Fibroblast of skin of scalp (primary cell): ENCODE measurements at places on chromosomes 16 and 17.

DNA sequence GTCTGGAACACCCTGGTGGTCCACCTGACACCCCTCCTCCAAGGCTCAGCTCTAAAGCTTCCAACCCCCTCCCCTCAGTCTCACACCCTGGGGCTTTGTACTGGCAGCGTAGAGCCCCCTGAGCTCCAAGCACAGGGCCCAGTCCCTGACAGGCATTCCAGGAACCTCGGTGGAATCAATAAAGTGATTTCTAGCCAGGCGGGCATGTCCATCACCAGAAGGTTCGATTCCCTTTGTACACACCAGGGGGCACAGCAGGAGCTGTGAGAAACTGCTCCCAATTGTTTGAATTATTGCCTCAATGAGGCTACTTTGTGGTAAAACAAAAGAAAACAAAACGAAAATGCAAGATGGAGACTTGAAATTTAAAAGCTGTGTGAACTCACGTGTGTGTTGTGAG is 51.8 kb downstream of the SMPD3 start:
- peak; percentile 62 for DNase-seq

- DNase-seq = peak; percentile 4
Observed at GRCh38 chr16:47320546-47321310, 140.1 kb downstream of the ITFG1 start.

DNA sequence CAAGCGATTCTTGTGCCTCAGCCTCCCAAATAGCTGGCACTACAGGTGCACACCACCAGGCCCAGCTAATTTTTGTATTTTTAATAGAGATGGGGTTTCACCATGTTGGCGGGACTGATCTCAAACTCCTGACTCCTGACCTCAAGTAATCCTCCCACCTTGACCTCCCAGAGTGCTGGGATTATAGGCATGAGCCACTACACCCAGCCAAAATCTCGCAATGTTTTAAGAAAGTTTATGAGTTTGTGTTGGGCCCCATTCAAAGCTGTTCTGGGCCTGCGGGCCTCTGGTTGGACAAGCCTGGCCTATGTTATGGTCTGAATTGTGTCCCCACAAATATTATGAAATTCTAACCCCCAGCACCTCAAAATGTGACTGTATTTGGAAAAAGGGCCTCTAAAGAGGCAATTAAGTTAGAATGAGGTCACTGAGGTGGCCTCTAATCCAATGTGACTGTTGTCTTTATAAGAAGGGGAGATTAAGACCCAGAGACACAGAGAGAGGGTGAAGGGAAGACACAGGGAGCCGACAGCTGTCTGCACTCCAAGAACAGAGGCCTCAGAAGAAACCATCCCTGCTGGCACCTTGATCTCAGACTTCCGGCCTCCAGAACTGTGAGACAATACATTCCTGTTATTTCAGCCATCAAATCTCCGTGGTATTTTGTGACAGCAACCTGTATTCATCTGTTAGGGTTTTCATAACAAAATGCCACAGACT is 469.9 kb downstream of the HS3ST4 start:
- DNase-seq = no peak

GRCh38 chr17:41614098-41614497 is 1.5 kb upstream of the KRT16 start:
- no peak for DNase-seq

DNA sequence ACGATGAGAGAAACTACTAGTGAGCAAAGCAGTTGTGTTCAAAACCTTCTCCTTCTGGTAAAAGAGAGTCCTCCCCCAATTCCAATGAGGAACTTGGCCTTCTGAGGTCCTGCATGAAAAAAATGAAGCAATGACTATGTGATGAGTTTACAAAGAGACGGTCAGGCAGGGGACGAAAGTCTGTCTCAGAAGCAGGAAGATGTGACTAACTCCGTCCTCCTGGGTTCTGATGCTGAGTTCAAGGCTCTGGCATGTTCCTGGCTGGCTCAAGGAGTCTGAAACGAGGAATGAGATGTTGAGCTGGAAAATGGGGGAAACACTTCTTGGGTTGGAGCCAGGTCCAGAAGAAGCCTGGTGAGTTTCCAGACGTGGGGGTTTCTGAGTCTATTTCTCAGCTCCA is 129.6 kb downstream of the CPPED1 start:
- peak; percentile 69 for DNase-seq

DNA sequence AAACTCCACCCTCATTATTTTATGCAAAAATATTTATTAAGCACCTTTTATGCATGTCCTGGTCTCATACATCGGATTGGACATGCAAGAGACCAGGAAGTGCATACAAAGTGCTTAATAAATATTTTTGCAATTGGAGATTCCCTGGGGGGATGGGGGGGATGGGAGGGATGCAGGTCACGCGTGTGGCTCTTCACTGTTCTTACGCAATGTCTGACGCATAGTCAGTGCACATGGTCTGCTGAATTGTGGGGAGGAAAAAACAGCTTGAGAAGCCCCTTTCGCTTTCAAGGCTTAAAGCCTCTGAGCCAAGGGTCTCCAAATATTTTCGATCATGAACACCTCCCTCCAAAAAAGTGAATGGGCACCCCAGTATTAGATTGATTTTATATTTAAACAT is 96.7 kb upstream of the XYLT1 start:
- no peak for DNase-seq

- DNase-seq = no peak
Observed at GRCh38 chr17:48892940-48893645, 506 bp downstream of the ATP5MC1 start.

- no peak for DNase-seq
Observed at GRCh38 chr17:51064061-51064735, 56.5 kb downstream of the SPAG9 start.

DNA sequence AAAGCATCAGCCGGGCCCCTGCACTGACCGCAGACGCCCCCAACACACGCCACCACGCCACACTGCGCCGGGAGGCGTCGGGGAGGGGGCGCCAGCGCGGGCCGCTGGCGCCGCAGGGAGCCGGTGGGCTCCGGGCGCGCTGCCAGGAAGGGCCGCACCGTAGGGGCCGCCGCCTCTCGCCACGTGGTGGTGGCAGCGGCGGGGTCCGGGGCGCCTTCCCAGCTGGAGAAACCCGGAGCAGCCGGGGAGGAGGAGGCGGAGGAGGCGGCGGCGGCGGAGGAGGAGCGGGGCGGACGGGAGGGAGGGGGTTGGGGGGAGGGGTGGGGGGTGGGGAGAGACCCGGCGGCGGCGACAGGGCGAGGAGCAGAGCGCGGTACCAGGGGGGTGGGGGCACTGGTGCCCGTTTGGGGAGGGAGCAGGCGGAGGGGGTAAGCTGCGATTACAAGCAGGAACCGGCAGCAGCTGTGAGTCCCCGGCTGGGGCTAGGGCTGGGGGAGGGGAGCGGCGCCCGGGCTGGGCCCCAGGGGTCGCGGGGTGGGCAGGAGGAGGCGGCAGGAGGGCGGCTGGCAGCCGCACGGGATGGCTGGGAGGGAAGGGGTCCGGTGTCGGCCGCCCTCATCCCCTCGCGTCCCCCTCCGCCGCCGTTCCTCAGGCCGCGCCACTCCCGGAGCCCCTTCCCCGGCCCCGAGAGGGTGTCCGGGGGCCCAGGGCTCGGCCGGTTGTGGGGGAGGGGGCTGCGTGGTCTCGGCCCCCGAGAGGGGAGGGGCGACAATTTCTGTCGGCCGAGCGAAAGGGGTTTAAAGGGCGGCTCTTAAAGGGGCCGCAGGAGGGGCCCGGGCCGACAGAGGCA is at the start of gene TBKBP1:
Gene TBKBP1 (plus strand): TSS at position 431 of the 850 bp plus-strand sequence. CDS start 1,952 bp downstream, outside the sequence.
- DNase-seq = peak; percentile 73

DNA sequence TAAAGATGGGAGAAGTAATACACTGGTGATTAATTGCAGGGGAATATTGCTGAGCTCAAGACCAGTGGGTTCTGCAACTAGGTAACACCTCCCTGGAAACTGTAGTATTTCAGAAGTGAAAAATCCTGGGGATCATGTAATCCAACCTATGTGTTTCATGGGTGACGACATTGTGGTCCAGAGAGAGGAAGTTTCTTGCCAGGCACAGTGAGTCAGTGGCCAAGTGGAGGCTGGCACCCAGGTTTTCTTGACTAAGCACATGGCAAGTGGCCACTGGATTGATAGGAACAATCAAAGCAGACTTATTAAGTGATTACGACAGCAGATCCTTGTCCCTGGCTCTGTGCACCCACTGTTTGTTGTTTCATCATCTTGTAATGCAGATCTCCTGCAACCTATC is 14.6 kb upstream of the CIITA start:
- DNase-seq = peak; percentile 9

DNA sequence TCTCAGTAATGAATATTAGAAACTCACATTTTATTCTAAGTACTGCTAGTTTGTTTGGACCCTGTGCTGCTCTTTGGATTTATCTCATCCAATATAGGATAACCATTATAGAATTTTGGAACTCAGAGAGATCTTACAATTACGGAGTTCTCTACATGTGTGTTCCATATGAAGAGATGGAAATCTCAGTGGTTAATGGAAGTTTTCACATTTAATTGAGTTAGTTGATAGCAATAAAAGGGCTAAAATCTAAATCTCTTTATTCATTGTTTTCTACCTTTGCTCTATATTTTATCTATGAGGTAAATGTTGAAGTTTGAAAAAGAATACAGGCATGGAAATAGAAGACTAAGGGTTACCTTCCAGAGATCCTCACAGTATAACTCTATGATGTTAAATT is 558.0 kb upstream of the KIF2B start:
- no peak for DNase-seq

- DNase-seq = no peak
Observed at GRCh38 chr16:68369697-68370580, 59.1 kb downstream of the PRMT7 start.

DNA sequence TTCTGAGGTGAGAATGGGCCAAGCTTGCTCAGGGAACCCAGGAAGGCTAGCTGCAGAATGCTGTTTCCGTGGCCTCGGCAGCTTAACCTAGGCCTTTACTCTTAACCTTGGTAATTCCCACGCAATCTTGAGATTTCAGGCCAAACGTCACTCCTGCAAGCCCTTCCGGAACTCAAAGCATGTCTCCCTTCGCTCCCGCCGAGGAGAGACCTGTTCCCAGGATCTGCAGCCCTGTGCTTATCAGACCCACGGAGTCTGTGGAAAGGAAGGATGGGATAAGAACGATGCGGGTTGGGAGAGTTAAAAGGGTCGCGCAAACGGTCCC is 524 bp upstream of the ZFP3 start:
- DNase-seq = no peak

DNA sequence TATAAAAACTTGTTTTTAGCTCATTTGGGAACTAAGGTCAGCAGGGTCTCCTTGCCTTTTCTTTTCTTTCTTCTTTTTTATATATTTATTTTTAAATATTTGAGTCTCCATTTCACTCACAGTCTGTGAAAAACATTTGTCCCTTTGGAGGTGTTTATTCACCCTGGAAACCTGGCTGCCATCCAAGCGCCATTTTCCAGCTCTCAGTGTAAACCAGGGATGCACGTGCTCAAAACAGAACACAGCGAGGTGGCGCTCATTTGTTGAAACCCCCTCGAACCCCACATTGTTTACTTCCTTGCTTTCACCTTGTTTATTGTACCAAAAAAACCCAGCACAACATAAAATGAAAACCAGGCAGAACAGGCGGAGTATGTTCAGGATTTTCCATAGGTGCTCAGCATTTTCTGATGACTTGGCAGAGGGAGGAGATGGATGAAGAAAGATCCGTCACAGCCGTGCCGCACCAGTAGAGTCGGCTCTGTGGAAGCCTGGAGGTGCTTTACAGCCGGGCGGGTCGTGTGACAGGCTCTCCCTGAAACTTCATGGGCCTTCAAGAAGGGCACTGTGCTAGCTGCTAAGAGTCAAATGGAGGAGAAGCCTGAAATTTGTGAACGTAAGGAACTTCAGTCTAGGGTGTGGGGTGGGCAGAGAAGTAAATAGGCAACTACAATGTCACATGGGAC is 284.4 kb downstream of the FOXL1 start:
- no peak for DNase-seq

- DNase-seq = peak; percentile 23
Observed at GRCh38 chr17:71251276-71251675, 869.5 kb upstream of the SOX9 start.

DNA sequence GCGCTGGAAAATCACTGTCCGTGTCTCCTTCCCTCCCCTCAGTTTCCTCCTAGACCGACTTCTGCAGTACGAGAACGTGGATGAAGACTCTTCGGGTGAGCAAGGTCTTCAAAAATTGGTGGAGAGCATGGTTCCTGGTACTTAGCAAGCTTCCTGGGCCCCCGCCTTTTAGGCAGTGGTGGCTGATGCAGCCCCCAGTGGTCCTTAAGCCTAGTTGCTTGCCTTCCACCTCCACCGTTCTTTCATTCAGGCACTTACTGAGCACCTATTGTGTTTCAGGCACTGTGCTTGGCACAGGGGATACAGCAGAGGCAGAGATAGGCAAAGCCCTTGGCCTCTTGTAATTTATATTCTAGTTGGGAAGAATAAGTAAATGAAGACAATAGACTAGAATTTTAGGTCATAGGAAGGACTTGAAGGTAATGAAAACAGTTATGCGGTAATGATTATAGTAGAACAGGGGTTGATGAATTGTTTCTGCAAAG is 767 bp downstream of the INO80E start:
- no peak for DNase-seq

- DNase-seq = no peak
Observed at GRCh38 chr16:11155284-11155806, 100.7 kb downstream of the SOCS1 start.

DNA sequence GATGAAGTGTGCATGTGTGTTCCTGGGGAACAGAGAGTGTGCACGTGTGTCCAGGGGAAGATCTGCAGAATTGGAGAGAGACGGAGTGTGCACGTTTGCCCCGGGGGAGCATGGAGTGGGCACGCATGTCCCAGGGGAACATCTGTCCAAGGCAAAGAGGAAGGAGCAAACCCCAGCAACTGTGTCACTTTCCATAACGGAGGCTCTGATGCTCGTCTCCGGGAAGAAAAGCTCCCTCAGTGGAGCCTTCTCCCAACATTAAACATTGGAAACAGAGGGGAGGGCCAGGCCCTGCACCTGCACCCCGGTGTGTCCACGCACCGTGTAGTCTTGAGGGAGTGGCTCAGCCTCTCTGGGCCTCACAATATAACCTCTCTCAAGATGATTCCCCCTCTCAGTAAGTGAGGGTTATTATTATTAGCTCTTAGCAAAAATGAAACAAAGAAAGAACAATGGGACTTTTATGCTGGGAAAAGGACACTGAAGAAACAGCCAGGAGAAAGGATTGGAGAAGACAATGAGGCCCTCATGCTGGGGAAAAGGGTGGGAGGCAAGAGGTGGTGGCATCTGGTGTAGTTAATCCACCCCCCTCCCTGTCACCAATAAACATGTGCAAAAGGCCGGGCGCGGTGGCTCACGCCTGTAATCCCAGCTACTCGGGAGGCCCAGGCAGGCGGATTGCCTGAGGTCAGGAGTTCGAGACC is 7.6 kb downstream of the RAB40B start:
- DNase-seq = no peak

- DNase-seq = no peak
Observed at GRCh38 chr17:71682174-71682494, 438.7 kb upstream of the SOX9 start.

- DNase-seq = no peak
Observed at GRCh38 chr16:79632289-79632688, 31.8 kb upstream of the MAF start.

DNA sequence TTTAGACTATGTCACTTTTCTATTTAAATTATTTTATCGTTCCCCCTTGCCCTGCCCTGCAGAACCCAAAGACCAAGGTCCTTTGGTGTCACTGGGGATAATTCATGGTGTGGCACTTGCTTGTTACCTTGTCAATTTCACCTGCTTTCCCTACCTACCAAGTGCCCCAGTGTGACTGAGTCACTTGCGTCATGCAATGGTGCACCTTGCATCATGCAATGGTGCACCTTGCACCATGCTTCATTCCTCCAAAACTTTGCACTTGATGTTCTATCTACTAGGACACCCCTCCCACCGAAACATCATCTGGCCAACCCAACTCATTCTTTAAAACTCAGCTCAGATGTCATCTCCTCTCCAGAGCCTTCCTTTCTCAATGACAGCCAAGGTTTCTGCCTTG is 47.1 kb downstream of the TMEM114 start:
- DNase-seq = no peak

- no peak for DNase-seq
Observed at GRCh38 chr16:88649195-88649923, 1.5 kb downstream of the CYBA start.
